ENCODE measurements at places on chromosomes 7 and 10. TPM values are rescaled to one million over a fixed set of nuclear protein-coding genes. Genes with fewer than 3 reads are reported as not detected.

DNA sequence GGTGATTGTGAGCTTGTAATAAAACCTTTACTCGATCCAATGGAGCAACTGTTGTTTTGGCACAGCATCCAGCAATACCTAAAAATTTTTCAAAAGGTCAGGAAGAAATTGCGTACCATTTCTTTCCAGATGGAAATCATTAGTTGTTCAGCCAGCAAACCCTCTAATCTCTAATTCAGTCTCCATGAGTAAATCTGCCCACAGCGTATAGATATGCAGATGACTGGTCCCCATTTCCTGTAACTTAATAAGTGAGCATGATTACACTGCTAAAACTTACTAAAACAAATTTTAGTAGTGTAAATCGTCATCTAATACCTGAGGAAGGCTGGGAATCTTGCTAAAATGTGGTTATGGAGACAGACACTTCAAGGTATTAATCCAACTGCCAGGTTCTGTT lies 10.6 kb downstream of the SLC25A16 start:
- H3K27ac ChIP-seq, result no peak overlapping the region
- peaks cover 22% of the 10 kb centered on the region for H3K36me3 ChIP-seq
- peaks cover 3% of the 10 kb centered on the region for H3K4me1 ChIP-seq
- H3K27me3 ChIP-seq, result no peaks in the 10 kb centered on the region
- DNase-seq, result no peak

DNA sequence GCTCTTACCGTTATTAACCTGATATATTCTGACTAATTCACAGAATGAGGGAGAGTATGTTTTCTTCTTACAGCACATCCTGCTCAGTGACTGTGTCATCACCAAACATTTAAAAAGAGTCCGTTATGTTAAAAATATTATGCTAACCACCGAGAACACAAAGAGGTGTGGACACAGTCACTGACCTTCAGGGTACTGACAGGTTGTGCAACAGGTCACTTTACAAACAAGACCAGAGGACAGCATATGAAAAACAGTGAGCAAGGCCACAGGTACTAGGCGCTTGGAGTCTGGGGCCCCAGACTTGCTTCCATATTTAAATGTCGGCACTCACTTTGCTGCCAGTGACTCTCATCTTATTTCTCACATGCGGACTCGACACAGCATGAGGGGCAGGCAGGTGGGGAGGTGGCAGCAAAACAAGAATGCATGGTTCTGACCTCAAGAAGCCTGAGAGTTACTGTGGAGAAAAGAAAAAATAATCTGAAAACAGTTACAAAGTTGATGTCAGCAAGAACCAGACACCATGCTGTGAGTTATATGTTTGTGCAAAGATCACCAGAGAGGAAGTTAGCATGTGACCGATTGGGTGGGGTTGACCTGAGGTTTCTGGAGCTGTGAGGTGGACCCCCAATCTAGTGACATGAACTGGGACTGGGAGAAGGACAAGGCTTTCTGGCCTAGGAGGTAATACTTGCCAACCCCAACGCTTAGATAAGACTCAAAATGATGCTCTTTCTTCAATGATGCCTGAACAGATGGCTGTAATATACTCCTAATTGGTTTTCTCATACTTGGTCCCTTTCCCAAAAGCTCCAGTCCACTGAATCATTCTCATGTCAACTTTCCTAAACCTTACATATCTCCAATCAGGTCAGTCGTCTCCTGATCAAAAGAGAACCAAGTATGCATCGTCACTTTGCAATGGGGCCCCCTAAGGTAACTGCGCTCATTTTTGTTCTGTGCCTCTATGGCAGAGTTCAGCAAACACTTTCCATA lies 102.4 kb downstream of the HIPK2 start:
- DNase-seq, result no peak
- H3K4me1 ChIP-seq, result peaks cover 2% of the 10 kb centered on the region
- no peak overlapping the region for H3K4me3 ChIP-seq
- no peak overlapping the region for H3K27ac ChIP-seq

DNA sequence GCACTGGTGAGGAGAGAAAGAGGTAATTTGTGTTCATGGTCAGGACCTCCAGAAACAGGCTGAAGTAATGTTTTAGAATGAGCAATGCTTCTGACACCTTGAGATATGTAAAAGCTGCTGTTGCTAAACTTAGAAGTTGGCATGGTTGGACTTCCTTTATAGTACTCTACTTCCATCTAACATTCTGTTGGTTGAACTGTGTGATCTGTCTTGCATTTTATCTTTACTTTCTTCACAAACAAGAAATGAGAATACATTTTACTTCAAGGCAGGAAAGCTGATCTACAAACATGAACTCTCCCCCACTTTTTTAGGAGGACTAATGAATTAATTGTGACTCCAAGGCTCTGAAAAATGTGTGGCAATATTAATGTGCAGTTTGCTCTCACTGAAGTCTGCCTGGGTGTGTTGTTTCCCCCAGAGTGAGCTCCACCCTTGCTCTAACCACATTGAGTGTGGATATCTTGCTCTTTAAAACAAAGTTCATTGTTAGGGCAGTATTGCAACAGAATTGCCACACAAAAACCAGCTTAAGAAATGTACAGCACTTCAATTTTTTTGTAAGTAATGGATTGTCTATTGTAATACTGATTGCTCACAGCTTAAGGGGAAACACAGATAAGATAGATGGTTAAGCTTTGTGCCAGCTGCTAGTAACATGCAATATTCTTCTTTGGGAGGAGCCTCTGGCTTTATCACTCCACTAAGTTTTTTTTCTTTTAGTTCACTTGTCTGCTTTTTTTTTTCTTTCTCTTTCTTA lies 69.0 kb downstream of the ADD3 start:
- no peaks in the 10 kb centered on the region for H3K36me3 ChIP-seq
- peak overlapping the region; percentile 22 for H3K4me3 ChIP-seq
- peak overlapping the region; percentile 84 for H3K27ac ChIP-seq
- peaks cover 65% of the 10 kb centered on the region for H3K4me1 ChIP-seq
- H3K27me3 ChIP-seq, result no peaks in the 10 kb centered on the region
- no peak for DNase-seq

DNA sequence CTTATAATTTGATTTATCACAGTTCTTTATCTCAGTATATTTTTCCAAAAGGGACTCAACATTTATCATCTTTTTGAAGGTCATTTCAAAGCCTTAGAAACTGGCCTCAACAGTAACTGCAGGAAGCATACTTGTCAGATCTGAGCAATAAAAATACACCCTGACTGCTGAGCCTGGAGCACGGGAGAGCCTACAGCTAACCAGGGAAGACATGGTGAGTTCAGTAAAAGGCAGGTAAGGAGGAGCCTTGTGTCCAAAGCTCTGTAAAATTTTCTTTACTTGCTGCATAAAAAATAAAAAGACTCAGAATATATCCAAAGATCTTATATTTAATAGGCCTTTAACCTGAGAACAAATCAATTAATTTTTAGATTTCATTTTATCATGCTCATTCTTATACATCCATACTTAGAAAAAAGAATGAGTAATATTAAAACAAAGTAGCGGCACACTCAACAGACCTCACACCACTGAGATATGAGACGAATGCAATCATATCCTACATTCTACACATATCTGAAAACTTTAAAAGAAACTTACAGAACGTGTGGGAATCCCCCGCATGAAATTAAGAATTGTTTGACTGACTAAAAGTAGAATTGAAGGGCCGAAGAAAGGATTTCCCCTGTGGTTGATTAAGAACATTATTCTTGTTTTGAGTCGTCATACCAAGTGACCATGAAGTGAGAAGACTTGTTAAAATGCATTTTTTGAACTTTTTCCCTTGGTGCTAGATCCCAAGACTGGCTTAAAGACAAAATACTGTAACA lies 296.4 kb upstream of the MKLN1 start:
- no peak overlapping the region for H3K4me3 ChIP-seq
- no peak for DNase-seq
- H3K27me3 ChIP-seq, result no peaks in the 10 kb centered on the region
- peaks cover 36% of the 10 kb centered on the region for H3K4me1 ChIP-seq
- H3K27ac ChIP-seq, result no peak overlapping the region

GRCh38 chr10:24502006-24502405 lies 221.7 kb downstream of the ARHGAP21 start:
- H3K4me3 ChIP-seq, result no peak overlapping the region
- peaks cover 14% of the 10 kb centered on the region for H3K36me3 ChIP-seq
- H3K27me3 ChIP-seq, result no peaks in the 10 kb centered on the region

The ZNF138 gene
- total RNA-seq, result 35.0 TPM

The NKX2-3 gene
- not detected for total RNA-seq
